ENCODE measurements at places on chromosomes 12 and 14.

DNA sequence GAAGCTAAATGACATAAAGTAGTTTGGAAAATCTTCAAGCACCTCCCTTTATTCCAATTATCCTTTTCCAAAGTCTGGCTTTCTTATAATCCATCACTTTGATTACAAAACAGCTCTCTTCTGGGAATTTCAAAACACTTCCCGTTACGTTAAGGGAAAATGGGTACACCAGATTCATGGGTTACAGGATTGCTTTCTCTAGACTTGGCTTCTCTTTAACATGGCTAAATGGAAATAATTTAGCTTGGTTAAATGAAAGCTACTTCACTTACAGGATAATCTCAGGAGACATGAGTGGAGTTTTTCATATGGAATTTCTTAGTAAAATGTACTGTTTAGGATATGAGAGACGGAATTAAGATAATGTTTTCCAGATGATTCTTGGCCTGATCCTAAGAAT, 14.7 kb downstream of the GSTZ1 start:
- no peak for DNase-seq

DNA sequence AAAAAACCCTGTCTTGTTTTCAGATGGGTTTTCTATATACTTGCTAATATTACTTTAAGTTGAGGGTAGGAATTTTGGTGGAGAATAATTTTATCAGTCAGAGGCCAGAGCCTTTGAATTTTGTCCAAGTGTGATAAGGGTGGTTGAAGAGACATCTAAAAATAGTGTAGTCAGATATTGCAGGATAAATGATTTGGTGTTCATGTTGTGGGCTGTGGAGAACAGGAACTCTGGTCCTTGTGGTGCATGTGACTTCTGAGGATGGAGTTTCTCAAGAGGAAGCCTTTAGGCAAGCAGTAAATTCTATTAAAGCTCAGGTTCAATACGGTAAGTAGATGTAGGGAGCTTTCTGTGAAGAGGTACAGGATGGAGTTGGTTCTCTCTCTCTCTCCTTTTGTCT, 2.8 kb downstream of the ADAM21 start:
- no peak for DNase-seq

GRCh38 chr14:72679536-72680151, 214.3 kb downstream of the DPF3 start:
- DNase-seq: peak; percentile 62

- peak; percentile 11 for DNase-seq
These were observed 33.7 kb upstream of the PPP2R5C start for GRCh38 chr14:101727611-101728366.

DNA sequence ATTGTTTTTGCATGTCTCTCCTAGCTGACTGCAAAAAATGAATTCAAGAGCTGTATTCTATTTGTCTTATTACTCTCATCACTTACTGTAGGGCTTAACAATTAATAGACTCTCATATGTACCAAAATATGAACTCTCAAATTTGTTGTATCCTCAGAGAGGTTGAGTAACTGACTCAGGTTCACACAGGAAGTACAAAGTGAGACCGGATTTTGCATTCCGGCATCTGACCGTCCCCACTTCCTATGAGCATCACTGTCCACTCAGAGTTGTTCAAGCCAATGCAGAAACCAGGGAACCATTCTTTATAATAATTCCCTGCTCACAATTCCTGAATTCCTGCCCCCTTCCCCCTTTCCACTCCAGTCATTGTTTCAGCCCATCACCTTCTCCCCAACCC, 113.3 kb upstream of the AMIGO2 start:
- DNase-seq: no peak

DNA sequence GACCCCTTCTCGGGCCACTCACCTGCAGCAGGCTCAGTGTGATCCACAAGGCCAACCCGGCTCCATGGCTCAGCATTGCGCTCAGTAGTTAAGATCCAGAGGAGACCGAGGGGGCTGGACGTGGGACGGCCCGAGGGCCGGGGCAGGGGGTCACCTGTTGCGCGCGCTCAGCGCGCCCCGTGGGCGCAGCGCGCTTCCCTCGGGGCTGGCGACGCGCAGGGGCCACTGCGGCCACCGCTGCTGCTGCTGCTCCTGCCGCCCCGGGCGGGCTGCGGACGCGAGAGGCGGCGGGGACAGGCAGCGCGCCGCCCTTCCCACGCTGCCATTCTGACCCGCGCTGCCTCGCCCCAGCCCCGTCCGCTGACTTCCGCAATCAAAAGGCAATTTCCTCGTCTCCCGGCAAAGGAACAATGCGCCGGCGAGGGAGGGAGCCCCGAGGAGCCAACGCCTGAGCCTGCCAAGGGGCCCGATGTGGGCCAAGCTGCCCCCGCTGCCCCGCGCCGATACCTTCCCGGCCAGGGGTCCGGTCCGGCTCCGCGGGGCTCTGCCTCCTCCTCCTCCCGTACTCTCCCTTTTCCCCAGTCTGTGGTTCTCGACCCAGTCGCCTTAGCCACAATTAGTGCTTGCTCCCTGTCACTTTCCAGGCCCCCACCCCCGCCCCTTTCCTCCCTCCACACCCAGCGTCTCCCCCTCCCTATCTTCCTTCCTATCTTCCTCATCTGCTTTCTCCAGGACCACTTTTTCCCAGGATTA, 27.3 kb downstream of the PTPRB start:
- peak; percentile 62 for DNase-seq

DNA sequence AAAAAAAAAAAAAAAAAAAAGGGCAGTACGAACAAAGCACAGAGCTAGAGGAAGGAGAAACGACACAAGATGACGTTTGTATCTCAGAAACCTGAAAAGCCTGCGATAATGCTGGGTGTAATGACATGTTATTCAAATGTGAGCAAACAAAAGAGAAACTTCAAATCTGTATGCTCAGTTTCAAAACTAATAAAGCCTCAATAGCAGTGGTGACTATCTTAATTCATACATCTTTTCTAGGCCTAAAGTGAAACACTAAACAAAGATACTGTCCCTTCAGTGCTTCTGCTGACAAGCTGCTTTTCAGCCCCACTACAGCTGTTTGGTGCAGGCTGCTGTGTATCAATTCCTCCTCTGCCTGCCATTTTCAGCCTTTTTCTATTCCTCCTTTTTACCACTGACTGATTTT, 15.8 kb downstream of the ITPR2 start:
- no peak for DNase-seq

DNA sequence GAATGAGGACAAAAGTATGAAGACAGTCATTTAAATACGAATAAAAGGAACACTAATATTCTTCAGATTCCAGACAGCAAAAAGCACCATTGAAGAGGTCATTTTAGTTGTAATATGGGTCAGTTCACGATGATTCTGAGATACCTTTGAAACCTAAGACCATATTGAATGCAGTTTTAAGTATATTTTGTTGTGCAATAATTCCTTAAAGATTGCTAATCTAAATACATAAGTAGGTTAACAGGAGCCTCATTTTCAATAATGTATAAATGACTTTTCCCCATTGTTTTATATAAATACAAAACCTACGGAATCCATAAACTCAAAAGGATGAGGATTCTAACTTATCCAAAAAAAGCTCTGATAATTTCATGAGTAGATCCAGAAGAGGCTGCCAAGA, 5.8 kb downstream of the GNS start:
- no peak for DNase-seq

DNA sequence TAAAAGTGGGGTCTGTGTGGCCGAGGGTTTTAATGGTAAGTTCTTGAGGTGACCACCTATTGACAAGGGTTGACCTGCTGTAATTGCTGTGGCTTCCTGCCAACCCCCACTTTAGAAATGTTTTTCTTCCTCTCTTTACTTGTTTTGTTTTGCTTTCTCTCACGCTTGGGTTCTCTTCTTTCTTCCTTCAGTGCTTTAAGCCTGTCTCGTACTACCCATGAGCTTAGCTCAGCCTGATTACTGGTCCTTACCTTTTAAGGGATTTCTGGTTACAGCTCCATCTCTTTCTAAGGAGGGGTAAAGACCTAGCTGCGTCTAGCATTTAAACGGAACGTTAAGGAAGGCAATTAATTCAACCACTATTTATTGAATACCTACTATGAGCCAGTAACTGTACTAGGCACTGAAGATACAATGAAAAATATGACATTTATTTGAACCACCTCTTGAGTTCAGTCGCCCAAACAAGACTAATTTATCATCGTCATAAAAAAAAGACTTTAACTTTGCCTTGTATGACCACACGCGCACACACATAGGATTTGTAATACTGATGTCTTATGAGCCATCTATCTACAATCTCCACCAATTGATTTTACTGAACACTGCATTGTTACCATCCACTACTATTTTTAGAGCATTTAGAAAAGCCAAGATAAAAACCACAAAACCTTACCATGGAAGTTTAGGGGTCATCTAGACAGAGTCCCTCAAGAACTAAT, 888 bp upstream of the PPP1R12A start:
- DNase-seq: no peak

DNA sequence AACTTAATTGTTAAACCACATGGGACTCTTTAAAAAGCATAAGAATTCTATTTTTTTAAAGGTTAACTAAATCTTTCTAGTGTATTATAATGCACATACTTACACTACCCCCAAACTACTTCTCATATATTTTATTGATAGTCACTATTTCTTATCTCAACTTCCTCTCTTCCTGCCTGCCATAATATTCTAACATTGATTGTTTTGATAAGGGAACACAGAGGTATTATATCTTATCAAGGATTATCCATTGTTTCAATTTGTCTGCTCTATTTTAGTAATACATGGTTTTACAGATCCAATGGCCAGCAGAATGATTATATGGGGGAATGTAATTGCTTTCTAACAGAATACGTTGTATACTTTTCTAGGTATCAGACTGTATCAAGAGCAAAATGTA, 98.9 kb downstream of the EPS8 start:
- DNase-seq: no peak

GRCh38 chr14:58488550-58488949, 61.0 kb downstream of the KIAA0586 start:
- DNase-seq: no peak

DNA sequence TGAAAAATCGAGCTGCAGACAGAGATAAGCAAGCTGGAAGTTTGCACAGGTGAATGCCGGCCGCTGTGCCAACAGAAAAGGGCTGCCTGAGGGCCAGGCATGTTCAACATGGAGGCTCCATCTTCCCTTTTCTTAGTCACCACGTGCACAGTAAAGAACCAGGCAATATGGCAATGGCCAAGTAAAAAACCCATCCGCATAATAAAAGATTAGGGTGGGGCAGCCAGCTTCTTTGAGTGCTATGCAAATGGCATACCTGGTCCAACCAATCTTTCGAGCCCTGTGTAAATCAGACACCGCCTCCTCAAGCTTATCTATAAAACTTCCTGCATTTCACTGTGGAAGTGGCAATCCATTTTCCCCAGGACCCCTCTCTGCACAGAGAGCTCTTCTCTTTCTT, 16.7 kb downstream of the PNP start:
- no peak for DNase-seq

DNA sequence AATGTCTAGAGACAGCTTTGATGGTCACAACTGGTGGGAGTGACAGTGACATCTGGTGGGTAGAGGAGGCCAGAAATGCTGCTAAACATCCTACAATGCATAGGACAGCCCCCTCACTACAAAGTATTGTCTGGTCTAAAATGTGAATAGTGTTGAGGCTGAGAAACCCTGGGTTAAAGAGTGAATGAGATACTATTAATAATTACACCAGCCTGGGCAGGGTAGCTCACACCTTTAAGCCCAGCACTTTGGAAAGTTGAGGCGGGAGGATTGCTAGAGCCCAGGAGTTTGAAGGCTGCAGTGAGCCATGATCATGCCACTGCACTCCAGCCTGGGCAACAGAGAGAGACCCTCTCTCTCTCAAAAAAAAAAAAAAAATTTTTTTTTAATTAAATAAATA, 11.1 kb downstream of the SVOP start:
- DNase-seq: no peak

DNA sequence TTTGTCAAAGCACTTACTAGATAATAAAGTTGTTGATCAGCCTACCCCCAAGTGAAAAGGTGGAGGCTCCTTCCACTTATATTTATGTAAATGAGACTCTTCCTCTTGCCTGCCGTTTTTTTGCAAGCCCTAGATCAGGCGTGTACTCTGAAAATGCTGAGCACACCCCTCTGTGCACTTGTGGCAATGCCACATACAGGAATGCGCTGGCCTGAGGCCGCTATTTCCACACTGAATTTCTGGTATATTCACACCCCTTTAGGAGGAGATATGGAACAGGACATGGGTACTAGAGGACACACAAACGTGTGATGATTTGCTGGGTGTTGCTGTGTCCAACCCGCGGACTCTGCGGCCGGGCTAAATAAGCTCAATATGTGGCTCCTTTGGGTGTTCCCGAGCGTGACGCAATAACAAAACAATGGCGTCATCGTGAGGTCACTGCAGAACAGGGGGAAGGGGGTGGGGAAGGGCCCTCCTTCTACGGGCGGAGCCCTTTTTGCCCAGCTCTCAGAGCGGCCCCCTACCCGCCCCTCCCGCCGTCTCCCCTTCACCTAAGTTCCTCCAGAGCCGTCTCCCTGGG, 554 bp upstream of the TSPAN31 start:
- no peak for DNase-seq
